ENCODE measurements at places on chromosomes 7 and 10.

GRCh38 chr7:101815826-101816594, 1.4 kb upstream of the CUX1 start:
- DNase-seq, result no peak

DNA sequence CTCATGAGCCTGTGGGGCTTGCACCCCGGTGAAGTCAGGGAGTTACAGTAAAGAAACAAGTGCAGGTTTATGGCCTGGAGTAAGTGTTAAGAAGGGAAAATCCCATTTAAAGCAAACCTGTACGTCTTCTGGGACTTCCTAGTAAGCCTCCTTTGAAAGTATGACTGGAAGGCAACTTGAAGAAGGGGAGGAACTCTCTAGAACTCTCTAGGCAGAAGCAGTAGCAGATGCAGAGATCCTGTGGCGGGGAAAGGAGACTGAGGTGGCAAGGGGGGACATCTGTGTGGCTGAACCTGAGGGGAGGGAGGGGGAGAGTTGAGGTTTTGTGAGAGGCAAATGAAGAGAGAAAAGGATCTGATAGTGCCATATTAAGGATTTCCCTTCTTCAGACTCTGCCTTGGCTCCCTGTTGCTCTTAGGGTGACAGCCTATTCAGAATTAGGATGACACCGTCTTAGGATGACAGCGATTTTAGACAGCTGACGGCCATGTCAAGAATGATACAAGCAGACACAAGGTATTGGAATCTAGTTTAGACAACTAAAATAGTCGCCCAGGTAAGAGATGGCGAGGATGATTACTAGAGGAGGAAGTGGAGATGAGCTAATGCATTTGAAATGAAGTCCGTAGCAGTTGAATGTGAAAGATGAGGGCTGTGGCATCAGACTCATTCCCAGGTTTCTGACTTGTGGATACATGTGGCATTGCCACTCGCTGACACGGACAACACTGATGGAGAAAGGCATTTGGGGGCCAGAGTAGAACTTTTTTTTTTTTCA, 29.0 kb downstream of the CUL1 start:
- no peak for DNase-seq

- DNase-seq, result no peak
These were observed 29.5 kb downstream of the EGFR start for GRCh38 chr7:55048221-55048859.

DNA sequence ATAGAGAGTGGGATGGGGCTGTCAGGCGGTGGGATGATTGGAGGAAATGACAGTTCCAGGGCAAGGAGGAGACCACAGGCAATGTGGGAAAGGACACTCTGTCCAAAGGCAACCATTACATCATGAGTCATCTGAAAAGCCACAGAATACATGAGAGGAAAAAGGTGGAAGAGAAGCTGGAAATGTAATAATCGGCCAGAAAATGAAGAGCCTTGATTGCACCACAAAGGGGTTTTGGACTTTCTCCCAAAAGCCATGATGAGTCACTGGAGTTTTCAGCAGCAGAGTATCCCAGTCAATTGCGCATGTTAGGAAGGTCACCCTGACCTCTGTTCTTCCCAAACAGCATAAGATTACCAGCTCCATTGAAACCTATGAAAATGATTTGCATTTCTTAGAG, 222.0 kb downstream of the LHFPL3 start:
- no peak for DNase-seq

Measured in activated T-cell treated with anti-CD3 and anti-CD28 coated beads for 4 hours (primary cell).